ENCODE measurements at places on chromosomes 2 and 18.

- DNase-seq: no peak
These were observed 4.9 kb downstream of the VIT start for GRCh38 chr2:36701391-36701795.

- DNase-seq: no peak
These were observed 1113.9 kb upstream of the ACVR2A start for GRCh38 chr2:146730882-146731281.

DNA sequence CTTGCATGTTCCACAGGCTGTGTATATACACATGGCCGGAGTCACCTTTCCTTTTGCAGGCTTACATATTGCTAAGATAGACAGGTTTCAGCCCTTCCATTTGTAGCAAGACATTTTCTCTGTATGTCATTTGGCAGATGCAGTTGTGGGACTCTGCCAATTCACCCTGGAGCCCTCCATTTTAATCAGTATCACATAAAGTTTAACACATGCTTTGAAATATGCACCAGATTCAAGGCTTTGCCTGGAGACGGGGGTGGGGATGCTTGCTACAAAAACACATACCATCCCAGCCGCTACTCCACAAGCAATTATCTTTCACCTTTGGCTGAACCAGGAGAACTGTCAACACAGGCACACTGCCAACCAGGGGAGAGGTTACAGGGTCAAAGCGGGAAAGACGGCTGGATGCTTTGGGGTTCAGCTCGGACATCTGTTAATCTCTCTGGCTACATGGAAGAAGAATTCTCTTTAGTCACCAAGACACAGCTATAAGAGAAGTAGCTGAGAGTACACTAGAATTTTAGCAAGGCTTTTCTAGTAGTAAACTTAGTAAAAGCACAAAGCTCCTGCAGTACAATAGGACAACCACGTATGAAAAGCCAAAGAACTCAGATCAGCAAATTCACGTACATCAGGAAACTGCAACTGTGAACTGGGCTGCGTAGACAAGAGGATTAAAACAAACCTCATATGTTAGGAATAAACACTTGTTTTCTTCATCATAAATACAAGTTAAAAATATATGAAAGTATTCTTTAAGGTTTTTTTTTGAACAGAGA, 130.9 kb downstream of the EXOC6B start:
- no peak for DNase-seq

- DNase-seq: no peak
These were observed 12.0 kb upstream of the NTSR2 start for GRCh38 chr2:11681722-11682589.

DNA sequence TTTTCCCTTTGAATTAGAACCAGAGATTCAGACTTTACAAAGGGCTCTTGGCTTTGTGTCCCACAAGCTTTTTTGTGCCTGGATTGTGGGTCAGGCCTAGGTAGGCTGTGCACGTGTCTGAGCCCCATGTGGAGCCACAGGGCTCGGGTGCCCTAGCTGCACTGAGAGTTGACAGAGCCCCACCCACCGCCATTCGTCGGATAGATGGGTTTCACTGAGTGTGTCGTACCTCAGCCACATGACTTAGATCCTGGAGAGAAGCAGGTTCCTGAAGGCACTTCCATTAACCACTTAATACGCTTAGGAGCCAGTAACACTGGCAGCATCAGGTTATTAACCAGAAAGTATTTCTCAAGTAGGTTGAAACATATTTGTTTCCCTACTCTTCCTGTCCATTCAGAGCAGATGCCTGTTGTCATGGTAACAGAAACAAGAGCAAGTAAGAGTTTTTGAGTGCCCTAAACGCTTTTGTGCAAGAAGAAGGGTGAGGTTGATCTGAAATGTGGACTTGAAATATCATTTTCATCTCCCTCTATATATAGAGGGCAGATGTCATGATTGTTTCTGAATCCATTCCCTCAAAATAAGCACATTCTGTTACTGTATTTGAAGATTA, 30.0 kb downstream of the ADCYAP1 start:
- DNase-seq: no peak

DNA sequence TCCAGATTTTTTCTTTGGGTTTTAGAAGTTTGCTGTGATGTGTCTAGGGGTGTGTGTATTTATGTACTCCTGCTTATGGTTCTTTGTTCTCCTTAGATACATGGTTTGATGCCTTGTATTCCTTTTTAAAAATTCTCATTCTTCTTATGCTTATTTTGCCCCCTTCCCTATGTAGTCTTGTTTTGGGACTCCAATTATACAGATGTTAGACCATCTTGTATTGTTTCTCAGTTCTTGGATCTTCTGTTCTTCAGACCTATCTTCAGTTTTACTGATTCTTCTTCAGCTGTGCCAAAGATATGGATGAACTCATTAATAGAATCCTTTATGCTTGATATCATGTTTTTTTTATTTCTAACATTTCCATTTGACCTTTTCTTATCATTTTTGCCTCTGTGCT, 14.2 kb upstream of the MSL3B start:
- DNase-seq: no peak

DNA sequence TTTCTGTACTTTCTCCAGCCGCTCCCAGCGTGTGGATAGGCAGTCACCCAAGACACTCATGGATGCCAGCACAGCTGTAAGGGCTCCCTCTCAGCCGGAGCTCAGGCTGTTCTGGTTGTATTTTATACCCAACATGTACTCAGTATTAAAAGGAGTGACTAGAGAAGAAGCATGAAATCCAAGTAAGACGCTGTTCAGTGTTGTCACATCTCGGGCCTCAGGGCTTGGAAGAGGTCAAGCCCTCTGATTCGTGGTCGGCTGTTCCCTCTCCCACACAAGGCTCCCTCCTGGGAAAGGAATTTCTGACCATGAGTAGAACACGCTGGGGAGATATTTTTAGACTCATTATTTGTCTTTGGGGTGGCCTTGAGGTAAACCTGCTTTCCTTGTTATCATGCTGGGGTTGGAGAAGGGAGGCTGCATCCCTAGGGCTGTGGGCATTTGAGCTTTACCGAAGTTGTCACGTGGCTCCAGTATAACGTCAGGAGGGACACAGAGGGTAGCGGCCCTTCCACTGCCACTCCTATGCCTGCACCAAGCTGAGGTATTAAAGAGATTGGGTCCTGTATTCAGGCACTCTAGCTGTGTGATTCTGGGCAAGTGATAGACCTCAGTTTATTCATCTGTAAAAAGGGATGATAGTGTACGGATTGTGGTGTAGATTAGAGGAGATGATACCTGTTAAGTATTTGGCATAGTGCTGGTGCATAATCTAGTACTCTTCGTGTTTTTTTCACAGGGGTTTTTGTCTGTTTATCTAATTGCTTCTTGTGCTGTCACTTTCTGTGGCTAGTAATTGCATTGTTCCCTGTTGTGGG, 34.1 kb downstream of the HK2 start:
- DNase-seq: no peak

- no peak for DNase-seq
These were observed 191.0 kb downstream of the GRB14 start for GRCh38 chr2:164430166-164430783.

DNA sequence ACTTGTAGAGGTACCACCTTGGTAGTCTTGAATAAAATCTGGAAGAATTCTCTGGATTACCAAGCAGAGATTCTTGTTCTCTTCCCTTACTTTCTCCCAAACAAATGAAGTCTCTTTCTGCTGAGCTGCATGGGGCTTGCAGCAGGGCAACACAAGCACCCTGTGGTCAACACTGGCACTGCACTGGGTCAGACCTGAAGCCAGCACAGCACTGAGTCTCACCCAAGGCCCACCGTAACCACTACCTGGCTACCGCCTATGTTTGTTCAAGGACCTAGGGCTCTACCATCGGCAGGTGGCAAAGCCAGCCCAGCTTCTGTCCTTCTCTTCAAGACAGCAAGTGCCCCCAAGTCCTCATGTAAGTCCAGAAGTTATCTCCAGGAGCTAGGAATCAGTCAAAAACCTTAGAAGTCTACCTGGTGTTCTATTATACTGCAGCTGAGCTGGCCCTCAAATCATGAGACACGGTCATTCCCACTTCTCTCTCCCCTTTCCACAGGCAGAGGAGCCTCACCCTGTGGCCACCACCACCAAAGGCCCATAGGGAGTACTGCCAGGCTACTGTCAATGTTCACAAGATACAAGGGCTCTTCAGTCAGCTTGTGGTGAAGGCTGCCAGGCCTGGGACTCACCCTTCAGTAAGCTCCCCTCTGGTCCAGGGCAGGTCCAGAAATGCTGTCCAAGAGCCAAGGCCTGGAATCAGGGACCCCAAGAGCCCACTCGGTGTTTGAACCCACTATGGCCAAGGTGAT, 18.4 kb downstream of the VPS54 start:
- no peak for DNase-seq

- no peak for DNase-seq
These were observed 53.3 kb downstream of the ZNF236 start for GRCh38 chr18:76875390-76876325.

GRCh38 chr2:218282173-218282991, 9.9 kb downstream of the TMBIM1 start:
- no peak for DNase-seq

DNA sequence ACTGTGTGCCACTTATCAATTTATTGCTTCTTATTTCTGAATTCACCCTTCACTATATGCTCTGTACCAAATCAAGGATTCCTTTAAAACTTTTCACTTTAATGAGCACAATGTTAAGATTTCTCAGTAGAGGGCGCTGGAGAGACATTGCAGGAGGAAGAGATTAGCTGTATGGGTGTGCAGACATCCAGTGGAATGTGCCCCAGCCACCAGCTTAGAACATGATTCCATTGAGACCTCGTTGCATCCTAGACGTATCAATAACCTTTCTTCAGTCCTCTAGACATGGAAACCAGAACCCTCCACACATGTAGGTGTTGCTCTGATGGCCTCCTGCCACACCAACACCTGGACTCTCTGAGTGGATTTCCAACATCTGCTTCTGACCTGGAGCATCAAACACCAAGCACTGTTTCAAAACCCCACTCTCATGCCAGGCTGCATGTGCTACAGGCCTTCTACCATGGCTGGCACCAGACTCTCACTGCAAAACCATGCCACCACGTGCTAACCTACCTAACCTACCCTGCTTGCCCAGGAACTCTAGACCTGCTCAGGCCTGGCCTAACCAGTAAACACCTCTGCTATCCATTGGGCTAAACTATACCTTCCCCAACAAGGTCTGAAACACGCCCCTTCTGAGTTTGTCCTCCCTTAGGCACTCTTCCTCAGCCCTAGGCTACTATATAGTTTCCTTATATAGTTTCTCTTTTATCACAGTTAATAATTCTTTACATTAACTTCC, 633.2 kb upstream of the PKDCC start:
- no peak for DNase-seq

GRCh38 chr2:64404002-64404731, 49.8 kb upstream of the LGALSL start:
- DNase-seq: no peak

DNA sequence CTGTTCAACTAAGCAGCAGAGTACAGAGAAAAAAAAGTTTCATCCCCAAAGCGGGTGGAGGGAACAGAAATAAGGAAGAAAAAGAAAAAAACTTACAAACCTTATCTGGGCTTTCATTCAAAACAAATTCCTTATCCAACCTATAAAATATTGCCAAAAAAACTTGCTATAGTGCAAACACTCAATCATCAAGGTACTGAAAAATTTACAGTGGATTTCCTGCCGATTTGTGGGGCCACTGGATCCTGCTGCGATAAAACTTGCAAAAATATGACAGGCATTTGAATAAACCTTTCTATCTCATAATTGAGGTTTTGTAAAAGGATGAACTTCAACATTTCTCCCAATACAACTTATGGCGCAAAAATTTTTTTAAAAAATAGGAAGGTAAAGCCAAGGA, 77.0 kb downstream of the ZNF521 start:
- no peak for DNase-seq

- no peak for DNase-seq
These were observed 10.6 kb upstream of the ATG16L1 start for GRCh38 chr2:233240897-233241296.

DNA sequence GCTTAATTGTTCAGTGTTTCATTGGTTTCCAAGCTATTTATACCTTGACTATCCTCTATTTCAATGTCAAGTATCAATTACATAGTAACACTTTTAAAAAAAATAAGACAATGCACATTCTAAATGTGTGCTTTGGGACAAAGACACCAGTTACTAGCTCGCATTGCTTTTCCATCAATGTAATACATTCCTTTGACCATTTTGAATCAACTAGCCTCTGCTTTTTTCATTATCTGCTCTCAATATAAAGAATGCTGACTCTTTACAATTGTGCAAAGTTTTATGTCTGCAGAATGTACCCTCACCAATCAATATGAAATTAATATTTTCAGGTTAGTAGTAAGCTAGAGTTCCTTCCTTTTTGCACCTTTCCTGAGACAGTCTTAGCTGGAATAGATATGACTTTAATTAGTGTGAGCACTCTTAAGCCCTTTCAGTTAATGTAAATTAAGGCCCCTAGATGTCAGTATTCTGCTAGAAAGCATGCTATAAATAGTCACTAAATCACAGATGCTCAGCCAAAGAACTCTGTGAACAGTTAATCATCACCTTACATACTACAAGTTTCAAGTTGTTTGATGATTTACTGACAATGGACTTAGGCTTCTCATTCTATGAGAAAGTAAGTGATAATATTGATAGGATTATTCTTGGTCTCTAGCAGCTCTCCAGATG, 413.6 kb downstream of the PTH2R start:
- no peak for DNase-seq

DNA sequence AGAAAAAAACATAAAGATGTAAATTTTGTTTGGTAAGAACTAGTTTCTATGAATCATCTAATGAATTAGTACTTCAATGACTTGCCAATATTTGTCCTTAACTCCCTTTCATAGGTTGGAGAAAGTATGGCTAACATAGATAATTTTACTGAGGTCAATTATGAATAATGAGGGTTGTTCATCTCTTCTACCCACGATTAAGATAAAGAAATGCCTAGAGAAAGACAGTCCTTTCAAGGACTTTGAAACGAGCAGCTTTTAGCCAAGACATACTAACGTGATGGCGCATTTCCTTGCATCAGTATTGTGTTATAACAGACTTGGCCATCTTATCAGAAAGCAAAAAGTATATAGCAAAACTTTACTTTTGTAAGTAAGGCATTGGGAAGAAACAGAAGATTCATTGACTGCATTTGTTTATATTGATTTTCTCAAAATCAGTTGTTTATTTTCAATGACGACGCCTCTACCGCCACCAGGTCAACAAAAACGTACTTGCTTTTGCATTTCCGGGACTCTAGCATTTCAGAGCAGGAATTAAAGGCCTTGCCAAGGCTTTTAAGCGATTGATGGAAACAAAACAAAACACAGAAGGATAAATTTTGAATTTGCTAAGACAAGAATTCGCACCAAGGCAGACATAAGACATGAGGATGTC, 961 bp downstream of the RBM43 start:
- DNase-seq: no peak

- DNase-seq: no peak
These were observed 79.9 kb downstream of the TRIB2 start for GRCh38 chr2:12796657-12797056.

DNA sequence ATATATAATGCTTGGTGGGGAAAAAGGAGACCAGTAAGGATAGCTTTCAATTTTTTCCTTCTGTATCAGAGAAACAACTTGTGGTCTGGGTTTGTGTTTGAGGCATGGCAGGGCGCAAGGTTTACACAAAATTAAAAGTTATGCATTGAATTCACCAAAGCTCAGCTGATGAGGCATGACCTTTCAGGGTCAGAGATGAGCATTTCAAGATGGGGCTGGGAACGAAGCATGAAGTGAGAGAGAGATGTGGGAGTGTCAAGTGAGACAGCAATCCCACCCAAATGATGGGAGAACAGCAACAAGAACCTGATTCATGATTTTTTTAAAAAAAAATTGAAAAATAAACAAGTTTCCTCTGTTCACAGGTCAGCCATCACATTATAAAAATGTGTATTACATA, 4.9 kb downstream of the GPR55 start:
- DNase-seq: no peak

Measured in SIG-M5 (cell line).